ENCODE measurements at places on chromosomes 5 and 9.

GRCh38 chr9:7844242-7844641 lies 44.7 kb upstream of the DMAC1 start:
- no peak for DNase-seq

DNA sequence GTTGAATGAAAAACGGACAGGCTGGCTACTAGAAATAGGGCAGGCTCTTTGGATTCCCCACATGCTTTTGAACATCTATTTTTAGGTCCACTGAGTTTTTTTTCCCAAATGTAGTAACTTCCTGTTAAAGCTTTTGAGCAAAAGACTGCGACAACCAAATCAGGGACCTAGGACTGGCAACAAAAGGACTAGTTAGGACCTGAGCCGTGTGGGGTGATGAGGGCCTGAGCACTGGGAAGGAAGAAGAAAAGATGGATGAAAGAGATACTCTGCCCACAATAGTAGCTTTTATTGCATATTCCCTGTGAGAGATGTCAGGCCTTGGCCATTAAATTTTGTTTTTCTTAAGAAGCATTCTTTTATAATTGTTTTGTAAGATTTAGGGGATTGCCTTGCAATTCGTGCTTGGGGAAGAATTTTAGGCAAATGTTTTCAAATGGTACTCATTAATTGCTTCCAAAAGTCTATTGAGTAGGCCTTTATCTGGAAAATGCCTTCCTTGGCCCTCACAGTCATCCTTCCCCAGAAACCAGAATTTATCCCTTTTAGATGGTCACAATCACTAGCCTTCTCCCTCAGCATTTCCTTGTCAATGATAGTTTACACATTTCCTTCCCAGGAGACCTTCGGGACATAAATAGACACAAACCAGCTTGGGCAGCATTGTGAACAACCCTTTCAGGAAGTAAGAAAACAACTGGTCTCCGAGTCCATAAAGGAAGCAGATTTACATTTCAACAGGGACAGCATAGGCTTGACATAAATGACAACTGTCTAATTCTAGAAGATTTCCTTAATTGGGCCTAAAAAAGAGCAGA lies 166.5 kb downstream of the RMI1 start:
- DNase-seq, result no peak

DNA sequence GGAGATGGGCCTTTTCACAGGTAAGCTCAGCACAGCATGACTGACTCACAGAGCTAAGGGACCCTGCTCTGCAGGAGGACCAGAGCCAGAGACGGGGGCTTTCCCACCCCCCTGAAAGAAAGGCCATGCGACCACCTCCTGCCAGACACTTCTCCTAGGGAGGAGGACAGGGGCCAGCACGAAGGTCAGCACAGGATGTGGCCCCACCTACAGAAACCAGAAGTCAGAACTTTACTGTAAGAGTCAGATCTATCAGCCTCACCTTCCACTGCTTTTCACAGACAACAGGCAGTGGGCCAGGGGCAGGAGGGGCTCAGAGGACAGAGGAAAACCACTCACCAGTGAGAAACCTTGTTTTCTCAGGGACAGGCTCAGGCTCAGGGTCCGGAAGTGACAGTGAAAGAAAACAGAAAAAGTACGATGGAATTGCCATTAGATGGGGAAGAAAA lies 37.9 kb downstream of the CCNJL start:
- DNase-seq, result no peak

- no peak for DNase-seq
Observed at GRCh38 chr5:67334373-67334772, 137.8 kb upstream of the CD180 start.

DNA sequence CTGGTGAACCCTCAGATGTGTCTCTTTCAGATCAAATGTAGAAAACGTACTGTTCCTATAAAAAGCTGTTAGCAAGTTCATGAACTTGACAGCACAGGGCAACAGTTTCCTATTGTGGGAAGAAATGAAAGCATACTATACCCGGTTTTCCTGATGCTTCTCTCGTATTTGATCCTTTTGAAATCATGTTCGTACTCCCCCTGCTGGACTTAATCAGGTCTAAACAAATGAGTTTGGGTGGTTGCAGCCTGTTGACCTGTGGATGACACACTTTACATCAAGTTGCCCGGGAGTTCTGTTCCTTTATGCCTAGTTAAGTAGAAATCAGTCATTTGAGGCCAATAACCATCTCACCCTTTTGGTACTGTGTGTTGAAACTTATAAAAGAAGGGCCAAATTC lies 1992.3 kb downstream of the MAT2B start:
- no peak for DNase-seq

DNA sequence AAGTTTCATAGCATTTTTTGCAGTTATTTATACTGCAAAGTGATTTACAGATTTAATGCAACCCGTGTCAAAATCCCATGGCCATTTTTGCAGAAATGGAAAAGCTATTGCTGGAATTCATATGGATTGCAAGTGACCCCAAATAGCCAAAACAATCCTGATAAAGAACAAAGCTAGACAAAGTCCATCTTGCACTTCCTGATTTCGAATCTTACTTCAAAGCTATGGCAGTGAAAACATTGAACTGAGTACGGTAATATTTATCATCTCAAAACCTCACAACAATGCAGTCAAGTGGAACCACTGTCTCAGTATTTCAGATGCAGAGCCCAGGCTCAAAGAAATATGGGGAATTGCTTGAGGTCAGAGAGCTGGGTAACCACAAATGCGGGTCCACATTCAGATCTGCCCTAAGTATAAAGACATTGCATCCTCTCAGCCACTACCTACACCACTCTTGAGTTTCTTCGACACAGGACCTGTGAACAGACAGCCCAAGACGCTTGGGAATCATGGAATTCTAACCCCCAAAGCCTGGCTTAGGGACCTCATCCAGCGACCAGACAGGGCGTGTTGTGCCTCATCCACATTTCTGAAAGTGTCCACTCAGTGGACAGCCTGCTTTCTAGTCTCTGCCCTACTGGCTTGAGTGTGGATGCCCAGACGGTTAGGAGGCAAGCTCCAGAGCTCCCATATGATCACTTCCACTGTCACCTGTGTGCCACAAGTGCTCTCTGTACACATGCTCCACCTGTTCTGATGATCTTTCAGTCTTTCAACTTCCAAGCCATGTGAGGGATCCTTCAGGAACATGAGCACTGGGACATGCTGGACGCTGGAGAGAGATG lies 39.3 kb upstream of the KCNIP1 start:
- DNase-seq, result no peak

- no peak for DNase-seq
Observed at GRCh38 chr5:59874675-59875074, 18.9 kb downstream of the PDE4D start.

DNA sequence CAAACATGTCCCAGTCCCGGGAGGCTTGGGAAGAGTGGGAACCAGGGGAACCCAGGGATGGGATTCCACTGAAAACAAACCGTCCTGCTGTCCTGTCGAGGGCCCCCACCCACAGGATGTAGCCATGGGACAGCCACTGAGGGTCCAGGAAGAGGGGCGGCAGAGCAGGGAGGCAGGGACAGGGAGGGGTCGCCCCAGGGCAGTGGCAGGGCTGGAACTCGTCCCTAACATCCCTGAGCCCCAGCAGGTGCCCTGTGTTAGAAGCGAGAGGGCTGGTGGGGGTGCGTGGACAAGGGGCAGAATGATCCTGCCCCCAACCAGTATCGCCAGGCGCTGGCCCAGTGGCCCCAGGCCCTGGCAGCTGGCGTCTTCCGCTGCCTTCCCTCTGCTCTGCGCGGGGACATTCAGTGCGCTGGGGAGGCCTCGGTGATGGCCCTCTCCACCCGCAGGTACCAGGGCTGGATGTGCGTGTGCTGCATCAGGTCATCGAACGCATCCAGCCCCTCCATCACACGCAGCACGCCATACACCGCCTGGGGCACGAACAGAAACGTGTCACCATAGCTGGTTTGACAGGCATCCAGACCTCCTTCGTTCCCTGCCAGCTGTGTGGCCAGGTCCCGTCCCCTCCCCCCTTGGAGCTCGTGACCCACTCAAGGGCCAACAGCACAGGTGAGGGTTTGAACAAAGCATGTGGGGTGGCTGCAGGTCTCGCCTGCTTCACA lies 6.6 kb downstream of the PTGES2 start:
- no peak for DNase-seq

- no peak for DNase-seq
Observed at GRCh38 chr9:70486127-70486526, 71.7 kb upstream of the KLF9 start.

DNA sequence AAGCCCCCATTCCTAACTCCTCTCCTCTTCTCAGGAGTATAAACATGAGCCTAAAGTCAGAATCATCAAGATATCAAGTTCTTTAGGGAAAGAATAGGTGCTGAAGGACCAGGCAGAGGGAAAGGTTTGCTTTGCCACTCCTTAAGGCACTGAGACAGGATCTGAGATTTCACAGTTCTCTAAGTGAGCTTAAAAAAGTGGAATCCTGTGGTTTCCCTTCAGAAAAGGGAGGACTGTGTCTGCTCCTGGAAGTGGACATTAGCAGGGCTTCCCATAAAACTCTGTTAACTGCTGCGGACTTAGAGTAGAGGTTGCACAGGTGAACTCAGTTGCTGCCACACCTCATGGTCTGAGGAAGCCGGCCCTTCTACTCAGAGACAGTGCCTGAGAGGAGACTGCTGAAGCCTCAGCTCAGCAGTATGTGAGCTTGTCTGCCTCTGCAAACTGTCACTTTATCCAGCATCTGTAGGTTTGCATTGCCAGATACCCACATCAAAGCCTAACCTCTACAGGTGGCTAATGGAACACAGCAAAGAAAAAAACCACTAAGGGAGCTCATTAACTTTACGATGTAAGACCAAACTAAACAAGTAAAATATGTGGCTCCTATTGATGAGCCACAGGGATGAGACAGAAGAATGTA lies 42.9 kb downstream of the RIC1 start:
- no peak for DNase-seq

- DNase-seq, result no peak
Observed at GRCh38 chr5:93076566-93076965, 504.5 kb downstream of the NR2F1-AS1 start.

DNA sequence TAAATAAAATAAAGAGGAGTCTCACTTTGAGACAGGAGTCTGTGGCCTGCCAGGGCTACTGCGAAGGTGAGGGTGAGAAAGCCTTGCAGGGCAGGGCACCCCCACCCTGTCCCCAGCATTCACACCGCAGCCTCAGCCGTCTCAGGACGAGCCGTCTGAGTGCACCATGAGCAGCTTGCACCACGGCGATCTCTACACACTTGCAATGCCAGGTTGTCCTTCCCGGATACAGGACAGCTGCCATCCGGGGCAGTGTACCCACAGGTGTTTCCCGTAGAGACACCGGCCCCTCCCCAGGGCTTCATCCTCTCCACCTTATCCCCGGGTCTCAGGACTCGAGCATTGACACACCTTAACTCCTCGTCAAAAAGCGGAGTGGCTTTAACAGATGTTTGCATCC lies 43.3 kb downstream of the IRX2 start:
- DNase-seq, result no peak

DNA sequence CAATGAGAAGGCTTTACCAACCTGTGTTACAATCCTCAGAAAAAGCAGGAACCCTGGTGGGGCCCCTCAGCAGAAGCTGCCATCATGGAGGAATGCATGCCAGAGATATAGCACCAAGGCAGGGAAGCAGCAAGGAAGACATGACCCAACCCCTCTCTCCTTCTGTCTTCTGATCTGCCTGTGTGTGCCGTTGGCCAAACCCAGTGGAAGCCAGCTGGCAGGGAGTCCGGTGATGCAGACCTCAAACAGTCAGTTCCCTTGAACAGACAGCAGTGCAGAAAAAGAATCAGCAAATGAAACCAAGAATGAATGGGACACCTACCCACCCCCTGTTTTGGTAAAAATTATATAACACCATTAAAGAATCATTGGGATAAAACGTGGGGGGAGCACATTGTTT lies 234.2 kb downstream of the ZNF608 start:
- no peak for DNase-seq

- no peak for DNase-seq
Observed at GRCh38 chr5:97412959-97413358, 229.9 kb upstream of the RIOK2 start.

GRCh38 chr9:128903871-128904620 lies 16.7 kb upstream of the PHYHD1 start:
- DNase-seq, result no peak

GRCh38 chr5:67233075-67233474 lies 36.5 kb upstream of the CD180 start:
- DNase-seq, result no peak
